Cardiac muscle cell (in vitro differentiated cells and primary cell): ENCODE measurements at places on chromosomes 3 and 15. TPM values are rescaled to one million over a fixed set of nuclear protein-coding genes. Genes with fewer than 3 reads are reported as not detected.

DNA sequence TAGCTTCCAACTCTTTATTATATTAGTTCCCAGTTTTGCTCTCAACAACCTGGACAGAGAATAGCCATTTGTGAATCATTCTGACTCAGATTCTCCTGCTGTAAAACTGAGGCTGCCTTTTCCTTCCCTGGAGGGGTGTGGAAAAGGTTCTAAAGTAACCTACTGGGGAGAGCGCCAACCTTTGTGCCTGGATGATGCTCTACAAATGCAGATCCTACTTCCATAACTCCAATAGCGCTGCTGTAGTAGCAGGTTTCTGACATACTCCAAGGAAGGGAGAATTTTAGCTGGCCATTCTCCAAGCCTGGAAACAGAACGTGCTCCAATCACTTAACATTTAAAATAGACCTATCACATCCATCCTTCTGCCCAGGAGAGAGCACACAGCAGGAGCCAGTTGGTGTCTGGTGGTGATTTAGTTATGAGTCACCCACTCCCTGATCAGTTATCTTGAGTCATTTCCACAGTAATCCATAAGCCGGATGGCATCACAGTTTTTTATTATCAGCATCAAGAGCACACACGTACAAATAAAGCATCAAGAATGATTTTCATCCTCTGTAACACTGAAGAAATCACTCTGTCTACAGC, 38.3 kb downstream of the MYH15 start:
- H3K4me3 ChIP-seq, result no peak overlapping the region
- H3K27me3 ChIP-seq, result no peaks in the 10 kb centered on the region
- peaks cover 5% of the 10 kb centered on the region for H3K4me1 ChIP-seq
- no peak overlapping the region for H3K27ac ChIP-seq
- no peaks in the 10 kb centered on the region for H3K36me3 ChIP-seq

GRCh38 chr15:99426431-99427105, 139.2 kb upstream of the MEF2A start:
- peaks cover 8% of the 10 kb centered on the region for H3K4me1 ChIP-seq
- H3K27me3 ChIP-seq, result no peaks in the 10 kb centered on the region
- H3K27ac ChIP-seq, result no peak overlapping the region
- no peak overlapping the region for H3K4me3 ChIP-seq

- no peaks in the 10 kb centered on the region for H3K36me3 ChIP-seq
- DNase-seq, result peak; percentile 78
- H3K27me3 ChIP-seq, result peaks cover 49% of the 10 kb centered on the region
- H3K27ac ChIP-seq, result no peak overlapping the region
Observed at GRCh38 chr3:192917028-192917403, 640 bp downstream of the MB21D2 start.

DNA sequence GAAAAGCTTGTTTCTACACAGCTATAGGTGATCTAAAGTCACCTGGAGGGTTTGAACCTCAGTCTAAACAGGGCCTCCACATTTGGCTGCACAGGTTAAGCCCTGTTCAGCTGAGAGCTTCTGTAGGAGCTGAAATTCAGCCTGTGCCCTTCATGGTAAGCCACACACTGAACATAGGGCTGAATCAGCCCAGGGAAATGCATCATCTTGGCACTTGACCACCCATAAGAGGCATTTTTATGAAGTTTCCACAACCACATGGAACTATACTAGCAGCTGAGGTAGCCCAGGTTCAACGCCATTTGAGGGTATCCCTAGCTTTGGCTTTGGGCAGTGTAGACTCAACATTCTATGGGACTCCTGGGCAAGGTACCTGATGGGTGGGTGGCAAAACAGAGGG, 126.8 kb downstream of the FAM174B start:
- no peaks in the 10 kb centered on the region for H3K27me3 ChIP-seq
- H3K4me3 ChIP-seq, result no peak overlapping the region
- no peak for DNase-seq
- H3K27ac ChIP-seq, result no peak overlapping the region
- H3K36me3 ChIP-seq, result no peaks in the 10 kb centered on the region

- H3K27me3 ChIP-seq, result no peaks in the 10 kb centered on the region
- no peaks in the 10 kb centered on the region for H3K4me1 ChIP-seq
- no peak overlapping the region for H3K27ac ChIP-seq
- DNase-seq, result no peak
- no peaks in the 10 kb centered on the region for H3K36me3 ChIP-seq
Observed at GRCh38 chr15:69133862-69134519, 26.4 kb upstream of the GLCE start.

GRCh38 chr3:34626699-34627098, 828.3 kb downstream of the PDCD6IP start:
- H3K27ac ChIP-seq, result no peak overlapping the region
- no peaks in the 10 kb centered on the region for H3K36me3 ChIP-seq
- H3K4me1 ChIP-seq, result peaks cover 19% of the 10 kb centered on the region
- H3K27me3 ChIP-seq, result no peaks in the 10 kb centered on the region
- DNase-seq, result peak; percentile 65

Gene CCR8
- not detected in 2 replicates for total RNA-seq
